Astrocyte of the cerebellum (primary cell): ENCODE measurements at places on chromosomes 3 and 15.

GRCh38 chr15:47750030-47750739 lies 32.9 kb downstream of the SEMA6D start:
- peak; percentile 52 for DNase-seq

- DNase-seq, result no peak
Measured at GRCh38 chr3:100560426-100560825, 49.0 kb upstream of the ADGRG7 start.

DNA sequence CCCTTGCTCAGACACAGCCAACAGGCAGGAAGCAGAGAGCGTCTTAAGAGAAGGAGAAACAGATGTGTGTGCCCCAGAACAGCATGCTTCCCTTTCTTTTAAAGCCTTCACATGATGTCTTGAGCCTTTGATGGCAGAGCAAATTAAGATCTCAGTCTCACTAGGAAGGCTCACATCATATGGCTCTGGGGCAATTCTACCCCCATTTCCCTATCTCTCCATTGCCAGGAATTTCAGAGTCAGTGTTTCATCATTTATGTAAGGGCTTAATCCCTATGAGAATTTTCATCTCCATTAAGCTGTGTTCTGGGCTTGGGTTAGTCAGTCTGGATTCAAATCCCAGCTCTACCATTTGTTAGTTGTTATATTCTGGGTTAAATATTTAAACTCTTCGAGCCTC lies 41.4 kb upstream of the GLCE start:
- no peak for DNase-seq

GRCh38 chr15:79090487-79091203 lies at the start of gene RASGRF1:
Gene RASGRF1 (minus strand): TSS chr15:79090780. CDS start chr15:79090498, 282 bp downstream.
- DNase-seq, result no peak

GRCh38 chr15:85030301-85030929 lies 48.8 kb downstream of the PDE8A start:
- peak; percentile 49 for DNase-seq

DNA sequence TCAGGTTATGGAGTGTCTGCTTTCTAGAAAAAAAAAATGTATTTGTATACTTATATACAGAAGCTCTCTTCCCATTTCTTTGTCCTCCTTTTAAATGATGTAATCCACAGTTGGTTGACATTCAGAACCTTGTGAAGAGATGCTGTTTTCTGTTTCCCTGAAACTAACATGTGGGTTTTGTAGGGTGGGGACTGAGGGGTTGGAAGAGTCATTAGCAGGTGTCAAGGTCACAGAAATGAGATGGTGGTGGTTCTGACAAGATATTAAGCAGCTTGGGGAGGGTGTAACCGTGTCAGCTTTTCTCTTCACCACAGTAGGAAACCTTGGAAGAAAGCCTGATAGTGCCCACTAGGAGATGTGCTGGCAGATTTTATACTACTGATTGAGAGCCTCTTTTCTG lies 2.4 kb downstream of the RASA2 start:
- DNase-seq, result no peak

DNA sequence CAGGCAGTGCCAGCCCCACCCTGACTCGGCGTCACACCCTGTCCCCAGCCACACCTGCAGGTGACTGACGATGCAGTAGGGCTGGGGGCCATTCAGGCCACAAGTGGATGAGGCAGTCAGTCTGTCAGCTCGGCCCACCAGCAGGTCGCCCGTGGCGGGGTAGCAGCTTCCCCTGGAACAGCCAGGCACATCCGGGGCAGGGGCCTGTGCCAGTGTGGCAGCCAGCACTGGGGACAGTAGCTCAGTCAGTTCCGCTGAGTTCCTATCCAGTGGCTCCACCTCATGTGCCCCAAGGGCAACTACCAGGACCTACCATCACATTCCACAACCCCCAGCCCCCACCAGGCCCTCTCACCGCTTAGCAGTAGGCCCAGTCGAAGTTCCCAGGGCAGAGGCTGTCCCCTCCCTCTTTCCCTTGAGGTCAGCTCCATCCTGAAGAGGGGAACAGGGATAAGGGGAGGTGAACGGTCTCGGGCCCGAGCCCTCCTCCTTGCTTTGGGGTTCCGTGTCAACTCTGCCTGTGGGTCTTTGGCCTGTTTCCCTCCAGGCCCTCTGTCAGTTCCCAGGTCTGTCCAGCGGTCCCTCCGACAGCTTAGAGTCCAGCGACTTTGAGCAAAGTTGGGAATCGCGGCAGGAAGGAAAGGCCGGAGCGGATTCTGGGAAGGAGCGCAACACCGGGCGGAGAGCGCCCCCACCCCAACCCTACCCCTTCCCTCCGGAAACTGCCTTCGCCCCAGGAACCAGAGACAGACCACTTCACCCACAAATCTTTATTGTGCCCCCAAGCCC lies at the start of gene LAMB2:
Gene LAMB2 (minus strand): TSS at position 614 of the 789 bp plus-strand sequence. CDS start 183 bp downstream, at position 431.
- peak; percentile 37 for DNase-seq

GRCh38 chr15:83769411-83769999 lies 115.6 kb downstream of the ADAMTSL3 start:
- no peak for DNase-seq

GRCh38 chr3:70984776-70985482 lies 598.6 kb downstream of the FOXP1 start:
- DNase-seq, result no peak

DNA sequence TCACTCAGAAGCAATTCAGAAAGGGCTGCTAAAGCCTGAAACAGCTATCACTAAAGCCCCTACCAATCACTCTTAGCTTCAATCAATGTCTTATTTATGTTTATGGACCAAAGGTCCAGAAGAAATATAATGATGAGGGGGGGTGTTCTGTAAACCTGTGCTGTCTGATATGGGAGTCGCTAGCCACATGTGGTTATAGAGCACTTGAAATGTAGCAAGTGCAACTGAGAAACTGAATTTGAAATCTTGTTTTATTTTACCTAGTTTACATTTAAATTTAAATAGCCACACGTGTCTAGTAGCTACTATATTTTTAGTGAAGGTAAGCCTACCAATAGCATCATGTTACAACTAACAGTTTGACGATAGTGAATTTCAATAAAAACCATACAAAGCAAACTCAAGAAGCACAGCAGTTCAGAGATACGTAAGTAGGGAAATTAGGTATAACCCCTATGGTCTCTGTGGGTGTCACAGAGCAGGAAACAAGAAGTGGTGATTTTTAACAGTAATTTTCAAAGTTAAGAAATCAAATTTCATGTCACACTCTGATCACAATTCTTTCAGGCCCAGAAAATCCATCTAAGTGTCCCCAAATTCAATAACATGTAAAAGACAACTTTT lies 3.6 kb downstream of the POU1F1 start:
- DNase-seq, result no peak

GRCh38 chr3:28598165-28598564 lies 249.5 kb upstream of the AZI2 start:
- DNase-seq, result no peak

- no peak for DNase-seq
Measured at GRCh38 chr15:78415284-78415683, 22.7 kb upstream of the IREB2 start.

DNA sequence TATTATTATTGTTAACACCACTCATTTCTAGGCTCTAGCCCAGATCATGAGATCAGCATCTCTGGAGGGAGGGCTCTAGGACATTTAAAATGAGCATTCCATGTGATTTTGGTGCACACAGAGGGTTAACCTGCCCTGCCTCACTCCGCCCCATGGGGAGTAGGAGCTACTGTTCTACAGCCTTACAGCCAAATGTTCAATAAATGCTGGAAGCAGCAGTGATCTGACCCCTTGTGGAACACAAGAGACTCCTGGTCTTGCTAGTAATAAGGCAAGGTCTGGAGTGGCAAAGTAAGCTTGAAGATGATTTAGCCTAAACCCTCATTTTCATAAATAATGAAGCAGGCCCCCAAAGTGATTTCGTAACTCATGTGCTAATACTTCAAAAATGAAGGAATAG lies 166.4 kb upstream of the EOMES start:
- no peak for DNase-seq

DNA sequence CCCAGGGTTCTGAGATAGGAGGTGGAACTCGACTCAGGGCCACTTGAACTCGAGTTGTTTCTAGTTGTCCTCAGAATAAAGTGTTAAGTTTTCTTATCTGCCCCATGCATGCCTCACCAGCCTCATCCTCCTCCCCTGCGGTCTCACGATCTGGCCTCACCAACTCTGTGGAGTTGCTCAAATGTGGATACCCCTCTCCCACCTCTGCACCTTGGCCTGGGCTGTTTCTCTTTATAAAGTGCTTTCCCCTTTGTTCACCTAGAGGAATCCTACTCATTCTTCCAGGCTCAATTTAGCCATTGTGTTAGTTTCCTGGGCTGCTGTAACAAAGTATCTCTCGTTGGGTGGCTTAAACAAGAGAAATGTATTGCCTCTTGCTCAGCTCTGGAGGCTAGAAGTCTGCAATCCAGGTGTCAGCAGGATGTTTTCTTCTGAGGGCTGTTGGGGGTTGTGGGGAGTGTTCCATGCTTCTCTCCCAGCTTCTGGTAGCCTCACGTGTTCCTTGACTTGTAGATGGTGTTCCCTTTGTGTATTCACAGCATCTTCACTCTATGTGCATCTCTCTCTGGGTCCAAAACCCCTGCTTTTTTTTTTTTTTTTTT lies 100.7 kb downstream of the MEX3B start:
- DNase-seq, result no peak

DNA sequence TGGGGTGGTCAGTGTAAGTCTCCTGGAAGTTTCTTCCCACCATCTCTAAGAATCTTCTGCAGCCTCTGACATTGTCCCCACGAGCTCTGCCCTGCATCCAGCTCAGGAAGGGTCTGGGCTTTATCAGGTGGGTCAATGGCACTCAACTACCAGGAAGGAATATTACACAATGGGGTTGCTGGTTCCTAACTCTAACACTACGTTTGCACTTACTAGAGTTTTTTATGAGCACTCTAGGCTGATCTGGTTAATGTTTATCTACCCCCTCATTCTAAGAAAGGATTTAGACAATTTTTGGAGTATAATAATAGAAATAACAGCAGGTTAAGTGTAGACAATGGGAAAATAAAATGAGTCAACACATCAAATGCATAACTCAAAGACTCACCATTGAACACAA lies 411.1 kb upstream of the RGMA start:
- DNase-seq, result no peak

DNA sequence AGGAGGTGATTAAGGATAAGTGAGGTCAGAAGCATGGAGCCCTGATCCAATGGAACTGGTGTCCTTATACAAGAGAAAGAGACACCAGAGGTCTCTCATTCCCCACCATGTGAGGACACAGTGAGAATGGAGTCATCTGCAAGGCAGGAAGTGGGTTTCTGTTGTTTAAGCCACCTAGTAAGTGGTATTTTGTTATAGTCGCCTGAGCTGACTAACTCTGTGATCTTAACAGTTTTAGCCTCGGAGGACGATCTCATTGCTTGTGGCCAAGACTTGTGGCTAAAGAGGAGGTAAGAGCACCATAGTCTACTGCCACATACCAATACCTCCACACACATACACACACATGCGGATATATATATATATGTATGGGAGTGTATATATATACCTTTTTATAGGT lies 73.8 kb downstream of the MCTP2 start:
- no peak for DNase-seq

DNA sequence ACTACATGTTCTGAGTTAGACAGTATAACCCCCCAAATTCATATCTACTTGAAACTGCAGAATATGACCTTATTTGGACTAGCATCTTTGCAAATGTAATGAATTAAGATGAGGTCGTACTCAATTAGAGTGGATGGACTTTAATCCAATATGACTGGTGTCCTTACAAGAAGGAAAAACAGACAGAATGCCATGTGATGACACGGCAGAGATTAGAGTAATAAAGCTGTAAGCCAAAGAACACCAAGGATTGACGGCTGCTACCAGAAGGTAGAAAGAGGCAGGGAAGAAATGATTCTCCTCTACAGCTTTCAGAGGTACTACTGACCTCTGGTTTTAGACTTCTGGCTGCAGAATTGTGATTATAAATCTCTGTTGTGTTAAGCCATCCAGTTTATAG lies 30.3 kb downstream of the GALK2 start:
- DNase-seq, result no peak

DNA sequence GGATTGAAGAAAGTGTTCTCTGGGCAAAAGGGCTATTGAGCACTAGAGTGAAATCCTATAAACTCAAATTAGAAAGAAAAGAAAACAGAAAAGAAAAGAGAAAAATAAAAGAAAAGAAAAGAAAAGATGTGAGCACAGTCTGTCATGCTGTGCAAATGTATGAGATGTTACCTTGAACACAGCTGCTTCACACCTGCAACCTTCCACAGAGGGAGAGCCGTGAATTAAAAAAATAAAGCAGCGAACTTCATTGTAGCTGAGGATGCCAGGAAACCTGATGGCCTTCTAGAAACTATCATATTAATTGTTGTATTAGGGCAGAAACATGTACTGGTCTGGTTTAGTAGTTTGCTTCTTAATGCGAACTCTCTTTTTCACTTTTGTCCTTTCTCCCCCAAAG lies 88.0 kb upstream of the SATB1 start:
- no peak for DNase-seq

GRCh38 chr3:133884054-133884886 lies 11.4 kb downstream of the RAB6B start:
- DNase-seq, result no peak

DNA sequence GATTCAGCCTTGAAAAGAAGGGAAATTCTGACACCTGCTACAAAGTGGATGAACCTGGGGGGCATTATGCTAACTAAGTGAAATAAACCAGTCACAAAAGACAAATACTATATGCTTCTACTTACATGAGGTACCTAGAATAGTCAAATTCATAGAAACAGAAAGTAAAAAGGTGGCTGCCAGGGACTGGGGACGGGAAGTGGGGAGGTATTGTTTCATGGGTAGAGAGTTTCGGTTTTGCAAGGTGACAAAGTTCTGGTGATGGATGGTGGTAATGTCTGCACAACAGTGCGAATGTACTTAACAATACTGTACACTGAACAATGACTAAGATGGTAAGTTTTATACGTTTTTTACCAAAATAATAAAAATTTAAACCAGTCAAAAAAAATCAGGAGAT lies 4.8 kb downstream of the IDH2 start:
- no peak for DNase-seq

GRCh38 chr3:81910244-81910852 lies 148.9 kb upstream of the GBE1 start:
- DNase-seq, result peak; percentile 3
